ENCODE measurements at places on chromosomes 2 and 18.
A peak's percentile ranks its signal among the peaks of the same experiment; 100 is the strongest.

- no peak for DNase-seq
These were observed 3.2 kb upstream of the DDX1 start for GRCh38 chr2:15588329-15588919.

DNA sequence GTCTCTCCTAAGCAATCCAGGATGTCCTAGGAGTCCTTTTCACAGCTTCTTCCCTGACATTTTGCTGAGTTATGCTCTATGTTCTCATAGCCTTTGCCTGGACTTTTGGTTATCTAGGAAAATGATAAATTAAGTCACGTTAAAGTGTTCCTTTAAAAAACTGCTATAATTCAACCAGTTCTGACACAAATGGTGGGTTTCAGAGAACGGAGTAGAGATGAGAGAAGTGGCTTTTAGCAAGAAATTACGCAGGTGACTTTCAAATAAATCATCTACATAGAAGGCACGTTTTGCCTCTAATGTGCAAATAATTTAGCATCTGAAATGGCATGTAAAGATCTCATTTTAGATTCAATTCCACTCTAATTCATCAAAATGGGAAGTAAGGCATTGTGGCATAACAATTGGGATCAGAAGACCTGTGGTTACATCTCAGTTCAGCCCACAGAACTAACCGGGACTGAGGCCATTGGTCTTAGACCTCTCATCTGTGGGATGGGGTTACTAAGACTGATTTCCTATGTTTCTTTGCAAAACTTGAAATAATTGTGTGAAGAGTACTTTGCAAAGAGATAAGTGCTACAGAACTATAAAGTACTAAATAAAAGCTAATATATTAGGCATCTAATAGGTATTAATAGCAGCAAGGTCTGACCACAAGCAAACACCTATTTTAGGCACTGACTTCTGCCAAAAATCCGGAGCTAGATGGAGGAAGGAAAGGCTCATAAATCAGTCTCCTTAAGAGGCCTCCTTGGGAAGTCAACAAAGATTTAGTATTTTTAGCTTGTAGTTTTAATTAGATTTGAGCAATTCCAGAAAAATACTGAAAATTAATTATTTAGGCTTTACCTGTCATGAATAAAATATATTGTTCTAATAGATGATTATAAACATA lies 211.4 kb downstream of the PIEZO2 start:
- DNase-seq: no peak

DNA sequence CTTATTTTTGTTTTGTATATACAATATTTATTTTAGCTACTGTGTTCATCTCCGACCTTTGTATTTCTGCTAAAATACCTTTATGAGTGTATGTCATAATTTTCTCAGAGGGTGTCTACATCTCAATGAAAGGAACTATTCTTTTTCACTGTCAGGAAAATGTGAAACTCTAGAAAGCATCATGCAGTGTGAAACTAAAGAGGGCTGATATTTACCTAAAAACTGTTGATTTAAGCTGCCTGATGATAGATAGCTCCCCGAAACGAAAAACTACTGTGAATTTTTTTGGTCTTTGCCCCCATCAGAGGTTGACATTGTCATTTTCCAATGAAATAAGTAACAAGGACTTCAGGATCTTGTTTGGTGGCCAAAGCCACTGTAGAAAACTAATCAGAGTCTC lies 38.8 kb downstream of the TMEM178A start:
- DNase-seq: no peak

DNA sequence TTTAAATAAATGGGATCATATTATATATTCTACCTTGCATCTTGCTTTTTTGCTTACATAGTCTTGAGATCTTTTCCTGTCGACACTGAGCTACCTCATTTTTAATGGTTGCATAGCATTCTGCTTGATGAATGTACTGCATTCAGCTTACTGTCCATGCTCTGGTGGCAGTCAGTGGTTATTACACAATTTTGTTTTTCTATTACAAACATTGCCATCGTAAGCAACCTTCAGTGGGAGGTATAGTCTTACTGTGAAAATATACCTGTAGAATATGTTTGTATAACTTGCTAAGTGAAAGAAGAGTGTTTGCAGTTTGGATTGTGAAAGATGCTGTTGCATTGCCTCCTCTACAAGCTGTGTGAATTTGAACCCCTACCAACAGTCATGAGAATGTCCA lies 43.4 kb downstream of the UBXN4 start:
- DNase-seq: no peak

- no peak for DNase-seq
These were observed 4.5 kb upstream of the ITPRID2 start for GRCh38 chr2:181887045-181887444.

- DNase-seq: no peak
These were observed at the start of gene HSBP1L1 for GRCh38 chr18:79964330-79965118. HSBP1L1 (plus strand) TSS chr18:79964643; CDS start chr18:79964736, 93 bp downstream.

- no peak for DNase-seq
These were observed 19.8 kb downstream of the ODC1 start for GRCh38 chr2:10428355-10428754.

DNA sequence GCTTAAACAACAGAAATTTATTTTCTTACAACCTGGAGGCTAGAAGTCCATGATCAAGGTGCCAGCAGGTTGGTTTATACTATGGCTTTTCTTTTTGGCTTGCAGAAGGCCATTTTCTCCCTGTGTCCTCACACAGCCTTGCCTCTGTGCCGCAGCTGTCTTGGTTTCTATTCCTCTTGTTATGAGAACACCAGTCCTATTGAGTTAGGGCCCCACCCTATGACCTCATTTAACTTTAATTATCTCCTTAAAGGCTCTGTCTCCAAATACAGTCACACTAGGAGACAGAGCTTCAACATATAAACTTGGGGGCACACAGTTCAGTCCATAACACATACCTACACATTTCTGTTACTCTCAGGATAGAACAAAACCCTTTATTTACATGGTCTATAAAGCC lies 17.3 kb upstream of the RHOB start:
- no peak for DNase-seq

DNA sequence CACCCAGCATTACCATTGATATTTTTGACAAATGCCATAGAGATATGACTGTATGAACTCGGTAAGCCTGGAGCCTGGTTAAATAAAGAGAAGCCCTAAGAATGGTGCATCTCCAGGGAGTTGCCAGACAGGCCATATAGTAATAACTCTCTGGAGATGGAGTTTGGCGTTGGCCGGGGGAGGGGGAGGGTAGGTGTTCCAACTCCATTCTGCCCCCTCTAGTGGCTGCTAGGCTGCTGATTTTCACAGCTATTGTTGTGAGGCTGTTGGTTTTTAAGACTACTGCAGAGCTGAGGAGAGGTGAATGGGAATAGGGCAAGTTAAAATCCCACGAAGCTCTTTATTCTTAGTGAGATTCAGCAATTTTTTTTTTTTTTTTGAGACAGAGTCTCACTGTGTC lies 99.9 kb downstream of the GALNT14 start:
- DNase-seq: no peak

- DNase-seq: no peak
These were observed 488.2 kb upstream of the RAB6C start for GRCh38 chr2:129491308-129491707.

- peak; percentile 22 for DNase-seq
These were observed 126.1 kb downstream of the HNMT start for GRCh38 chr2:138090330-138090729.

DNA sequence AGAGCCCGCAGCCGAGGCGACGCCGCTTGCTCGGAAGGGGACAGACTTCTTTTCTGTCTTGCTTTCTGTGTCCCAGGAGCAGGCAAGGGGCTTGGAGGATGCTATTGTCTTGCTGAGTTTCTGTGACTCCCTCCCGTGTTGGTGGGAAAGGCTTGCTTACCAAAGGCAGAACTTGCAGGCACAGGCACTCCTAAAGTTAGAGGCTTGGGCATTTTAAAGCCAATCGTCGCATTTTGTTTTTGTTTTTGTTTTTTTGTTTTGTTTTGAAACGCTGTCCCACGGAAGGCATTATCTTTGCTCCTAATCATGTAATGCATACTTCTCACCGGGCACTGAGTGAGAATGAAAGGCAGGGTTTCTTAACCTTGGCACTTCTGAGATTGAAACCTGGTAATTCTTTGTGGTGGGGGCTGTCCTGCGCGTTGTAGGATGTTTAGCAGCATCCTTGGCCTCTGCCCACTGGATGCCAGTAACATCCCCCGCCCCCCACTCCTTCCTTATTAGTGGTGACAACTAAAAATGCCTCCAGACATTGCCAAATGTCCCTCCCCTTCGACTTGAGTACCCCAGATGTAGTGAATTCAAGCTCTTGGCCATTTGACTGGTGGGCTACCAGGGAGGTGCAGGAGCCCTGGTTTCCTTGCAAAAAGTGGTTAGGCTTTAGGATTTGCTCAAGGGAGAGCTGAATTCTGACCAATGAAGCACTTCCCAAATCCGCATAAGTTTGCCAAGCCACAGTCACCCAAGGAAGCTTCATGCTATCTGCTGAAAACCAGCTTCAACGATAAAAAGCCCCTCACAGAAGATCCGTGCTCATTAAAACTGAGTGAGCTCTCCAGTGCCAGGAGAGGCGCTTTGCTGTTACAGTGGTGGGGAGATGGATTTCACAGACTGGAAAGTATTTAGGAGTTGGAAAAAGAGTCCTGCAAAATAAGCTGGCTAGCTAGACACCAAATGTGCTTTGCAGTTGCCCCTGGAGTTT lies 1.2 kb downstream of the ANTXR1 start:
- DNase-seq: no peak

DNA sequence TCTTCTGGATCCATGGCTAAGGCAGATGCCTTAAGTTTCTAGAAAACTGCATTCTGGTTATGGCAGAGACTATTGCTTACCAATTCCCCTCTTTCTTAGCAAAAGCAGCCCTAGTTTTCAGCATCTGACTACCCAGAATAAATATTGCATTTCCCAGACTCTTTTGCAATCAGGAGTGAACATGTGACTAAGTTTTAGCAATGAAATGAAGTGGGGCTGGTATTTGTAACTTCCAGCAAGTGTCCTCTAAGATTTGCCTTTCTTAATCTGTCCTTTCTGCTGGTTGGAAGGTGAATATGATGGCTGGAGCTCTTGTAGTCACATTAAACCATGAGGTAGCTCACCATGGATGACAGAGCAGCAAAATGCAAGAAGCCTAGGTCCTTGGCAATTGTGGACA lies 132.9 kb upstream of the PKDCC start:
- no peak for DNase-seq

DNA sequence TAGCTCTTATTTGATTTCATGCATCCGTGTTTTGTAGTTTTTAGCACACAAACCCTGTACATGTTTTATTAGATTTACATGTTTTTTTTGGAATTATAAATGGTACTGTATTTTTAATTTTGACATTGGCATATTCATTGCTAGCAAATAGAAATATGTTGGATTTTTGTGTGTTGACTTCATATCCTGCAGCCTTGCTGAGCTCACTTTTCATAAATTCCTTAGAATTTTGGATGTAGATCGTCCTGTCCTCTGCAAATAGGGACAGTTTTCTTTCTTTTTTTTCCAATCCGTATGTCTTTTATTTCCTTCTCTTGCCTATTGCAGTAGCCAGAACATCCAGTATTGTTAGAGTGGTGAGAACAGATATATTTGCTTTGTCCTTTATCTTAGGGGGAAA lies 46.7 kb upstream of the GPR17 start:
- DNase-seq: no peak

- DNase-seq: no peak
These were observed 40.3 kb downstream of the PLA2R1 start for GRCh38 chr2:160022162-160022561.

- peak; percentile 82 for DNase-seq
These were observed 108.5 kb upstream of the COL5A2 start for GRCh38 chr2:189287982-189288521.

DNA sequence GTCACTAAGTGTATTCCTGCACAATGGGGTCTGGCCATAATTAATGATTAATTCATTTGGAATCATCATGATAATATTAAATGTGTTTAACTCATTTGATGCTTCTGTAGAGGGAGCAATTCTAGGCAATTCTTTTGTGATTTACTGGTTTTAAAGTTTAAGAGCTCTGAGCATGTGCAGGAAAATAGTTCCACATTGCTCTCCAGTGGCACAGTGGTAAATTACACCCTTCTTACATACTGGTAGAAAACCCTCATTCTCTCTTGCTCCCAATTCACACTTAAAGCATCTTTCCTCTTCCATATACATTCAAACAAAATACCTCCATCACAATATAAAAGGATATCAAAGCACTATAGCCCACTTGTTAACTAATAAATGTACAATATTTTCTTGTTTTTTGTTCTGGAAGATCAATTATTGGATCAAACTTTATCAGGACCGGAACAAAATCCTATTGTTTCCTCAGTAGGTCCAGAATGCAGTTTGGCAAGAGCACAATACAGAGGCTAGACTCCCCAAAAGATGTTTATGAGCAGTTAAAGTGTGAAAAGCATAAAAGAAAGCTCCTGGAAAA lies 844.3 kb downstream of the MBD2 start:
- peak; percentile 0 for DNase-seq

GRCh38 chr2:65231892-65232477 lies 4.4 kb downstream of the ACTR2 start:
- peak; percentile 56 for DNase-seq

- no peak for DNase-seq
These were observed 819 bp downstream of the ANKRD44 start for GRCh38 chr2:197309691-197310231.

- peak; percentile 64 for DNase-seq
These were observed 53.8 kb downstream of the TGOLN2 start for GRCh38 chr2:85273738-85274731.

- no peak for DNase-seq
These were observed 106.4 kb upstream of the UGP2 start for GRCh38 chr2:63735263-63735662.

- DNase-seq: no peak
These were observed 295.0 kb upstream of the SPRED2 start for GRCh38 chr2:65727381-65727780.

GRCh38 chr2:10478916-10479315 lies 30.8 kb upstream of the ODC1 start:
- no peak for DNase-seq

DNA sequence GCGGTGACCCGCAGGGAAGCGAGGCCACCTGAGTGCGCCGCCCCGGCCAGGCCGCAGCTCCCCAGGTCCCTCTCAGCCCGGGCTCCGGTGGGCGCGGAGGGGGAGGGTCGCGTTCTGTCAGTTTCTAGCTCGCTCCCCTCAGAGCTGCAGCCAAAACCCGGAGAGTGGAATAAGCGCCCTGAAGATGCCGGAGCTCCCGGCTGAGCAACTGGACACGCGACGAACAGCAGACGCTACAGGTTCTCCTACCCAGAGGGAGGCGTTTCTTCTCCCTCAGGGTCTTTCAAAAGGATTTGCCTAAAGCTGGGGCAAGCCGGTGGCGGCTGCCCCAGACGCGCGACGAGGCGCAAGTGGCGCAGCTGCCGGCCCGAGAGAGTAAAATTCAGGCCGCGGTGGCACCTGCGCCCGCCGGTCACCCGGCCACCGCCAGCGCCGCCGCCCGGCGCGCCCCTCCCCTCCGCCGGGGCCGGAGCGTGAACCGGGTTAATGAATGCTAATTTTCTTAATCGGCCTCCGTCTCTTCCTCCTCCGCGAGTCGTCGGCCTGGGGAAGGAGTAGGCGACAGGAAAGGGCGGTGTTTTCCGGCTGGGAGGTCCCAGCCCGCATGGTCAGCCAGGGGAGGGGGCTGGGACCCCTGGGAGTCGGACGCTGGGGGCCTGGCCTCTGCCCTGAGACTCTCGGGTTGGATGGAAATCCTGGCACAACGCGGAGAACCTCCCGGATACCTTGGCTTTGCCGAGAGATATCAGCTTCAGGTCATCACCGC lies 845 bp upstream of the CDC42EP3 start:
- peak; percentile 88 for DNase-seq

- no peak for DNase-seq
These were observed 1.7 kb upstream of the MAPK4 start for GRCh38 chr18:50558157-50558556.
